ENCODE measurements at places on chromosomes 11 and 22.

GRCh38 chr22:48424661-48425060, 1403.0 kb downstream of the BRD1 start:
- H3K4me3 ChIP-seq = no peak overlapping the region
- H3K4me1 ChIP-seq = no peaks in the 10 kb centered on the region
- no peaks in the 10 kb centered on the region for H3K27me3 ChIP-seq

- no peaks in the 10 kb centered on the region for H3K36me3 ChIP-seq
- H3K4me3 ChIP-seq = no peak overlapping the region
- no peak overlapping the region for H3K27ac ChIP-seq
- no peak for DNase-seq
These were observed 117.1 kb downstream of the JRKL start for GRCh38 chr11:96506953-96507354.

DNA sequence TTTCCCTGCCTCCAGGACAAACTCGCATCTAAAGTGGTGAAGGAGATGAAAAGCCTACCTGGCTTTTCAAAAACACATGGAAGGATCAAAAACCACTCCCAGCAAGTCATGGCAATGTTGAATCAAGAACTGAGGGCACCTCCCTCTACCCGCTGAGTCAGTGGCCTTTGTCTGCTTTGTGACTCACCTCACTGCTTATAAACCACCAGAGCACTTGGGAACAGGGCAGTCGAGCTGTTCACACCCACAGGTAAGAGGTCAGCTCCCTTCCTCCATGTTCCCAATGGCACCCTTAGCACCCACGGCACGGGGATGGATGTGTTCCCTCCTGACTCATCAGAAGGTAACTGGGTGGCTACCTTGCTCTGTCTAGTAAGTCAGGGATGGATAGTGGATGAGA, 21.7 kb downstream of the TENM4 start:
- H3K4me1 ChIP-seq = no peaks in the 10 kb centered on the region
- no peak for DNase-seq
- H3K27ac ChIP-seq = no peak overlapping the region
- no peaks in the 10 kb centered on the region for H3K27me3 ChIP-seq
- H3K4me3 ChIP-seq = no peak overlapping the region

DNA sequence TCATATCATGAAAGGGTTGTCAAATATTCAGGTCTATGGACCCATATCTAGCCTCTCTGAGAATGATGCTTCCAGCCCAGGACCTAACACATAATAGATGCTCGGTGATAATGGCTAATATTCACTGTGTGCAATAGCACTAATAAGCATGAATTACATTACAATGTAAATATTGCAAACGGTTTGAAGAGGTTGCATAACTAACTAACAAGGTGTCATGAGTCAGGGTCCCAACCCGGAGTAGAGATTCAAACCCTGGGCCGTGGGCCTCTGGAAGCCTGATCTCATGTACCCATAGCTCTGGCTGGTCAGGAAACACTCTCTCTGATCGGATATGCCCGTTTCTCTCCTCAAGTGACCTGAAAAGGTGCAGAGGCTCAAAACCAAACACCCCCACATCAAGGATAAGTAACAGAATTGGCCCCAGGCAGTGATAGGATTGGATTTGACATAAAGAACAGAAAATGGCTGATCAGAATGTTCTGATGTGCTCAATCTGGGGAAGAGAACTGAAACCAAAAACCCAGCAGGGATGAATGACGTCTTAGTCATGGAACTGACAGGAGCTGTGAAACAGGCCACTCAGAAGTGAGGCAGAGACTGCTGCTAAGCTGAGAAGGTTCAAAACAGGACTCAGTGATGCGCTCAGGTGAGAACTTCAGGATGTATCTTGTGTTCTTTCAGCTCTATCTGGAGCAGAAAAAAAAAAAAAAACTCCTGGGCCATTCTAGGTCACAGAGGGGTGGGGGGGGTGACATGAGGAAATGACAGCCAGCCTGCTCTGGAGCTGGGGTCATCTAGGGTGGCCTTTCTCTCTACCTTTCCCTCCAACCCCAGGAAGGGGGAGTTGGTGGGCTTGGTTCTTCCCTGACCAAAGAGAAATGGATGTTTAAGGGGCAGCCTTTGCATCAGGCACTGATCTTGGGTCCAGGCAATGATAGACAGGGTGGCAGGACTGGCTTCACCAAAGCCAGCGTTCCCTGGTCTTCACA, 6.6 kb upstream of the KCTD17 start:
- no peaks in the 10 kb centered on the region for H3K27me3 ChIP-seq
- H3K4me3 ChIP-seq = no peak overlapping the region
- no peaks in the 10 kb centered on the region for H3K4me1 ChIP-seq
- H3K27ac ChIP-seq = no peak overlapping the region
- no peaks in the 10 kb centered on the region for H3K36me3 ChIP-seq

DNA sequence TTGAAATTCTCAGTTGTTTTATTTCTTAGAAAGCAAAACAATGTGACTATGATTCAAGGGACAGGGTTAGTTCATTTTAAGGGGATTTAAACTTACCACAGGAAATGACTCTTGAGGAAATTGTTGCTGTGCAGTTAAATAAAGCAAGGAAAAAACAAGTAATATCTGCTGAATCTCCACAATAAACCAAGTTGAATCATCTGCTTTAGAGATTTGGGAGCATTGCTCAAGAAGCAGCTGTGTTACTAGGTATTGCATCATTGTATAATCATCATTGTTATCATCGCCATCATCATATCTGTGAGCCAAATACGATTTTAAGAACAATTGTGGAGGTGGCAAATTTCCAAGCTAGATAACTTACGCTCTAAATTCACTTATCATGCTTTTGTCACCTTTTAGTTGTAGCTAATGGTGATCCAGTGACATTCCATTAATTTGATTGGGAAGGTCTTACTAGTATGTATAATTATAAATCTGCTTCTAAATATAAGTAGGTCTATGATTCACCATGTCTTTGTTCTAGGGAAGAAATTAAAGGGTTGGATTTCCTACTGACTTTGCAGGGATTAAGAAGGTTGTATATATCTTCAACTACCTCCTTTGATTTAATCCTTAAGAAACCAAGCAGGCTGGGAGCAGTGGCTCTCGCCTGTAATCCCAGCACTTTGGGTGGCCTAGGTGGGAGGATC, 19.9 kb downstream of the MMP10 start:
- no peak overlapping the region for H3K4me3 ChIP-seq
- H3K4me1 ChIP-seq = no peaks in the 10 kb centered on the region
- DNase-seq = no peak
- no peak overlapping the region for H3K27ac ChIP-seq

DNA sequence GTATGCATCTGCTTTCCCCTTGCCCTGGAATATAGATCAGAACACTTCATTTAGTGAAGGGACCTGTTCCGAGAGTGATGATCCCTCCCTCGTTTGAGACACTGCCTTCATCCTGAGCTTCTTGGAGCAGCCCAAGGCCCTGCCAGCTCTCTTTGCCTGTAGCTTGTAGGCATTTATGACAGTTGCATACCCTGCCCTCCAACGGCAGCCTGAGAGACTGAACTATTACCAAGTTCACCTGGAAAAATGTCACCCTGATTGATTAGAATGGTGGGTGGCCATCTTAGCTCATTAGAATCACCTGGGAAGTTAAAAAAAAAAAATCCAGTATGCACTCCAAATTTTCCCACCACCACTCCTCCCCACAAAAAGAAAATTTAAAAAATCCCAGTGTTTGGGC, 1.5 kb downstream of the MICAL3 start:
- no peak for DNase-seq
- peaks cover 5% of the 10 kb centered on the region for H3K27me3 ChIP-seq
- no peaks in the 10 kb centered on the region for H3K36me3 ChIP-seq
- no peak overlapping the region for H3K4me3 ChIP-seq

DNA sequence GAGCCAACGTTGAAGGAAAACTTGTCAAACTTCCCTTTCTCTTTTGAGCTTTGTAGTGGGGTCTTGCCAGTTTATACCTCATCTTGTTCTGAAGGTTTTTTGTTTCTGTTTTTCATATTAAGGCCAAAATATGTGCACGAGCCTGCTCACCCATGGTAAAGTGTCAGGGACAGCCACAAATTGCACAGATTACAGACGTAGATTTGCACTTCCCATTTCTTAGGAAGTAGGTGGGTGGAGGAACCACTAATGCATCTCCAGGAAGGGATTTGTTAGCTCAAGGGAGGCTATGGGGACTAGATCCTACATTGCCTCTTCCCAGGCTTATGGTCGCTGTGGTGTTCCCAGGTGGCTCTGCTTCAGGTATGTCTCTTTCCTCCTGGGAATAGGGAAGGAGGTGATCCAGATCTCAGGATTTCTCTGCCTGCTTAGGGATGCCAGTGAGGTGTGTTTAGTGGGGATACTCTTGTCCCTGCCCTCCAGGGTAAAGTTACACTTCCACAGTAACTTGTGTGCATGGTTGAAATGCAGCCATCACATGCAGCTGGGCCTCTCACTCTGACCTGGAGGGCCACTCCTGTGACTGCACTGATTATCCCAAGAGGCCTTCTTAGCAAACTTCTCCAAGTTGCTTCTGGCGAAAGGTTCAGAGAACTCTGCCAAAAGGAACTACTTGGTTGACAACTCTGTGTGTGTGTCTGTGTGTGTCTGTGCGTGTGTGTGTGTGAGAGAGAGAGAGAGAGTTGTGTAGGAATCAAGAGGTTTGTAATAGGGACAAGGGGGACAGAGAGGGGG, 9.8 kb downstream of the PPFIBP2 start:
- no peak overlapping the region for H3K4me3 ChIP-seq
- H3K36me3 ChIP-seq = no peaks in the 10 kb centered on the region
- no peak for DNase-seq
- H3K27me3 ChIP-seq = no peaks in the 10 kb centered on the region
- no peak overlapping the region for H3K27ac ChIP-seq

Data from effector memory CD4-positive, alpha-beta T cell (primary cell).